Muscle of back (tissue), 13 donors: ENCODE measurements at places on chromosomes 3 and 15.

DNA sequence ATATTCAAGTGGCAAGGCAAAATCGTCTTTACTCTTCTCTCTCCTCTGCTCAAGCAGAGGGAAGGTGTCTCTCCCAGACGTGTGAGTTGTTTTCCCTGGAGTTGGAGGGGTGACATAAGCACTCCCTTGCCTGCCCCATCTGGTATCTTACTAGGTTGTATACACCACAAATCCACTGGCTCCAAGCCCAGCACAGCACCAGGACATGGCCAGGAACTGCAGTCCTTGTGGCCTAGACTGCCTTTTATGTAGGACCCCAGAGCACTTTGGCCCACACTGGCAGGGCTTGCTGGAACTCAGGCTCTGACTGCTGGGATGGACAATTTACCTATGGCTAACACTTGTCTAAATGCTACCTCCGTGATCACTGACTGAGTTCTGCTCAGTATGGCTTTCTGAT lies 34.0 kb downstream of the DZIP3 start:
- DNase-seq = no peak

GRCh38 chr3:97871186-97871585 lies 49.4 kb downstream of the CRYBG3 start:
- DNase-seq = peak; percentile 33

GRCh38 chr3:78900426-78900825 lies 867.4 kb downstream of the ROBO1 start:
- DNase-seq = no peak

GRCh38 chr15:86743283-86743903 lies 663.7 kb downstream of the AGBL1 start:
- DNase-seq = no peak

DNA sequence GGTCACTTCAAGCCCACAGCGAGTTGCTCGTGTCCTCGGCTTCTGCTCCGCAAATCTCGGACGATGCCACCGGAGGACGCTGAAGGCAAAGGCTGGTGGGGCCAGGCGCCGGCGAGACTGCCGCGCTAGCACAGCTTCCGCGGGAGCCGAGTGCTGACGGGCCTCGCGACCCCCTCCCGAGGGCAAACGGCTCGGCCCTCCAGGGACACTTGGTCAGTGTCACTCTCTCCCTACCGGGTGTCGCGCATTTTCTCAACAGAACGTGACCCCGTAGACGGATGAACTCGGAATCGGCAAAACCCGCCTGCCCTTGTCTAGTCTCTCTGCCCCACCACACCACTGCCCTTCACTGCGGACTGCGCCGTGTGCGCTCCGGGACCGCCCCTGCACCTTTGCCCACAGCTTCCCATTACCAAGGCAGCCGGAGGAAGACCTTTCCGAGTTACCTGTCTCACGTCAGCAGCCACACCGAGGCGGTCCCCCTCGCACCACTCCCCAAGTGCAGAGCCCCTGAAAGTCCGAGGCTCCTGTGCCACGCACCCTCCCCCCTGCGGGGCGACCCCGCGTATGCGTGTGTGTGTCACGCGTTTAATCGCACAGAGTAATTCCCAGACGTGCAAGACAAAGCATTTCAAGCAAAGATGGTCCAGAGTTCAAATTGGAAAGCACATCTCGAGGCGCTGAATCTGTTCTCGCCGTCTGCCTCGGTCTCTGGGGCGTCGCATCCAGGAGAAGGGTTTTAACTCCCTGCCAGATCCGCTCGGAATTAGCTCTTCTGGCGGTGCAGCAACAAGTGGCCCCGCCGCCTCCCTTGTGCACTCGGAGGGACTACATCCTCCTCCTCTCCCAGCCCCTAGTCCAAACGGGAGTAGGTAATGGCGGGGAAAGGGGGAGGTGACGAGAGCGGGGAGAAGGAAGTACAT lies 245.0 kb upstream of the TOPAZ1 start:
- DNase-seq = no peak

DNA sequence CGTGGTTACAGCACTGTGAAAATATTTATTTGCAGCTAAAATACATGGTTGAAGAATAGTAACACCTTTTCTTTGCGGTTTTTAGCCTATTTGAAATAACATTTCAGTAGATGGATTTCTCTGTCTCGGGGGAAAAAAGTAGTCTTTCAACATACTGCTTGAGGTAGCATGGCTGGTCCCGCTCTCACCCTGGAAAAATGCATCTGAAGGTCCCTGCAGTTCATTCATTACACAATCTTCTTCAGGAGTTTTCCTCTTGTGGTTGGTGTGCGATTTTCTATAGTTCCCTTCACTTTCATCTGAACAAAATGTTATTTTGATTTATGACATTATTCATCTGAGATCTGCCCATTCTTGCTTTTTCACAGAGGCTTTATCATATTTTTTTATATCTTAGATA lies 75.9 kb downstream of the STRIT1 start:
- no peak for DNase-seq

DNA sequence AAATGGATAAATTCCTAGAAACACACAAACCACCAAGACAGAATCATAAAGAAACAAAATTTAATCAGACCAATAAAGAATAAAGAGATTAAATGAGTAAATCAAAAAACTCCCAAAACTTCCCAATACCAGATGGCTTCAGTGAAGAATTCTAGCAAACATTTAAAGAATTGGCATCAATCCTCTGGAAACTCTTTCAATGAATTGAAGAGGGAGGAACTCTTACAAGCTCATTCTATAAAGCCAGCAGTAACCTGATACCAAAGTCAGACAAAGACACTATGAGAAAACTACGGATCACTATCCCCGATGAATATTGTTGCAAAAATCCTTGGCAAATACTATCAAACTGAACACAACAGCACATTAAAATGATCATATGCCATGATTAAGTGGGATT lies 81.9 kb upstream of the SLCO2A1 start:
- DNase-seq = peak; percentile 10

DNA sequence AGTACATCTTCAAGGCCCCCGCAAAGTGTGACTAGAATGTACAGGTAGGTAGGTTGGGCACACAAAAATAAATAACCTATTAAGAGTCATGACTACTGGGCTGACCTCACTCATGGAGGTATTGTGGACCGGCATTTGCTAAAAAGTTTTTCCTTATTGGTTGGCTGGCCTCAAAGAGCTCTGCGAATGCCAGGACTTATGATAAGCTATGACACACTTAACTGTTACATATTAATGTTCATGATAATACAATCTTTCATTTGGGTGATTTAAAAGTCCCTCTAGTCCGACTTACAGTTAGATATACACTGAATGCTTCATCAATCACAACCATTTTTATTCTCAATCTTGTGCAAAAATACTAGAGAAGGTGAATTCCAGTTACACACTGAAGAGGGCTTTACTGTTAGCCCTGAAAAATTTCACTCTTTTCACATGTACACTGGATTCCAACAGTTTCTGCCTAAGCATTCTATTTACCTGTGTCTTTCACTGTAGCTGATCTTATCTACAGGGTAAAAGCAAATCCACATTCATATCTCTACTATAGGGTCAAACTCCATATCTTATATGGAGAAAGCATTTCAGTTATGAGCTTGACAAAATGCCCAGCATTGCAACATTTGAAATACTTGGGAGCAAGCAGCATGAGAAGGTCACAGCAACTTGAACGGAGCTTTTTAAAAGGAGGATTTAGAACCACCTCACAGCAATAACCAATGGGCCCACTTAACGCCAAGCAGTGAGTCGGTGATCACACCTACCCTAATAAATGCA lies 329.1 kb downstream of the FOXP1 start:
- no peak for DNase-seq

DNA sequence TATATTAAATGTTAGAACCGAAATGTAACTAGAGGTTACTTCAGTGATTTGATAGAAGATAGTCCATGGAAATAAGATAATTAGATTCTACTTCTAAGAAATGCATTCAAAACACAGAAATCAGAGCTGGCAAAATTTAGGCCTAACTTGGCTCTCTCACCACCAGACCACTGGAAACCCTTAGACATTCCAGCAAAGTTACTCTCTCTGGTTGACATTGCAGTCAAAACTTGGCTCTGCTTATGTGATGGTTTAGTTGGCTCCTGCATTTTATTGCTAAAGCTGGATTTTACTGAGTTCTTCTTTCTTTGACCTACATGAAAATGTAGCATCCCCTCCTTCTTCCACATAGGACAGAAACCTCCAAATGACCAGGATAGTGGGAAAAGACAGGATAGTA lies 35.4 kb upstream of the CBLB start:
- no peak for DNase-seq

- peak; percentile 37 for DNase-seq
Observed at GRCh38 chr3:97822359-97822775, 556 bp downstream of the CRYBG3 start.

GRCh38 chr3:171436380-171436779 lies 23.8 kb downstream of the TNIK start:
- no peak for DNase-seq

- DNase-seq = peak; percentile 74
Observed at GRCh38 chr3:58630076-58630709, 36.4 kb downstream of the FAM3D start.

- DNase-seq = no peak
Observed at GRCh38 chr3:10510743-10511432, 5.5 kb upstream of the ATP2B2 start.

- no peak for DNase-seq
Observed at GRCh38 chr3:73401616-73402279, 223.0 kb downstream of the PDZRN3 start.

DNA sequence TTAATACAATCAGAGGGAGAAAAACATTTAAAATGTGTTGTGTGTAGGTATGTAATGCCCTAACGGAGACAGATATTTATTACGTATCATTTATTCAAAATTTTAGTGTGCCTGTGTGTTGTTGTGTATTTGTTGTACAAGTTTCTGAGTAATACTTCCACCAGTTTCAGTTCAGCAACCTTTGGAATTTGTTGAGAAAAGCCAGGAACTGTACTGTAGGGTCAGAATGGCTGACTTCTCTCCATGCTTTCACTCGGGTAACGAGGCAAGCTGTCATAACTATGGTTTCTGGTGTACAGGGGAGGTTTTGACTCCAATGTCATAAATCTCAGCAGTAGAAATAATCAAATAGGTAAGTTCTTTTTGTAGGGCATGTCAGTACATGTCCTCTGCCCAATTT lies 23.8 kb upstream of the CNTN6 start:
- no peak for DNase-seq

GRCh38 chr15:87686841-87687522 lies 569.6 kb downstream of the NTRK3 start:
- DNase-seq = no peak

DNA sequence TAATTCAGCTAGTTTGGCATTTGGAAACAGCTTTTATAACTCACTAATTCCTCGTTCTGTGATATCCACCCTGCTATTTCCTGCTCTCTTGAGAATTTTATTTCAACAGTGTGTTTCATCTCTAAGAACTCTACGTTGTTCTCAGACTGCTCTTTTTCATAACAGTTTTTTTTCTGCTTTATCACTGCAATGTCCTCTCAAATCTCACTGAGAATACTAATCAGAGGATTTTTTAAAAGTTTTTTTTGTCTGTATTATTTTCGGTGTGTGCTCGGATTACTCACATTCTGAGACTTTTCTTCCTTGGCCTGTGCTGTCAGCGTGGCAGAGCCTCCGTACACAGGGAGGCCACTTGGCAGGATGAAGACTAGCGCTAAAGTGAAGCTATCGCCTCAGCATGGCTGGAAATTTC lies 59.4 kb upstream of the NEO1 start:
- DNase-seq = peak; percentile 30

- DNase-seq = no peak
Observed at GRCh38 chr3:78430741-78431140, 1337.1 kb downstream of the ROBO1 start.

GRCh38 chr3:155553780-155554179 lies 191.1 kb downstream of the PLCH1 start:
- DNase-seq = no peak

DNA sequence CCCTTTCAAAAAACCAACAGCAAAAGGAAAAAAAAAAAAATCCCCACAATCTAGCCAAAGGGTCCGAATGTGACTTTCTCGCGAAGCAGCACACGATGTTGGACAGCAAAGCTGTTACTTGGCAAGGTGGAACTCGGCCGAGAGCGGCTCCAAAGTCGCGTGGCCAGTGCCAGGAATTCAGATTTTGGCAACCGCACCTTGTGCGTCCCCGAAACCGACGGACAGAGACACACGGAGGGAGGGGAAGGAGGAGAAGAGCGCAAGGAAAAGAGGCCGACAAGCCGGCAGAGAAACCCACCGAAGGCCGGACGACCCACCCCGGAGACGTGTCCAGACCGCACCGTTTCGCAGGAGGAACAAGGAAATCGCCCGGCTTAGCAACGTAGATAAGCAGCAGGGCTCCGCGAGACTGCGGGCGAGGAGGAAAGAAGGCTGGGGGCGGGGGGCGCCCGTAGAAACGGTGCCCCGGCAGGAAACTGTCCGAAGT lies 517.3 kb downstream of the MECOM start:
- DNase-seq = peak; percentile 73

GRCh38 chr15:58492661-58493397 lies 61.0 kb downstream of the LIPC start:
- no peak for DNase-seq

DNA sequence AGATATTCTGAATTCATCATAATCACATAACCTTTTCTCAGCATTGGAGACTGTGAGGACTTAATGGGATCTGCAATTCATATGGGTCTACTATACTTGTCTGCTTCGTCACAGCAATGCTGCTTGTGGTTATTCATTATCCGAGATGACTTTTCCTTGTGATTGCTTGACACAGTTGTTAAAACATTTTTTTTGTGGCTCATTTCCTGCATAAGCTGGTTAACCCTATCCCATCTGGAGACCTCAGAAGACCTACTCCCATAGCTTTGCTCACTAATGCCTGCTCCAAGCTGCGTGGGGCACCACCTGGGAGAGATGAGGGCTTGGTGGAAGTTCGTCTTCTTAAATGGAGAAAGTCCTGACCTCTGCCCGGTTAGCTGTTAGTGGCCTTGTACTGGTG lies 360.8 kb downstream of the CHST2 start:
- no peak for DNase-seq

GRCh38 chr3:58731673-58732072 lies 65.1 kb upstream of the FAM3D start:
- DNase-seq = no peak

GRCh38 chr3:39267631-39268548 lies 11.9 kb downstream of the CX3CR1 start:
- DNase-seq = no peak

GRCh38 chr3:114362815-114363214 lies 69.0 kb downstream of the TIGIT start:
- DNase-seq = peak; percentile 38
